Cardiac atrium fibroblast (primary cell): ENCODE measurements at places on chromosomes 1 and 21. TPM values are rescaled to one million over a fixed set of nuclear protein-coding genes. Genes with fewer than 3 reads are reported as not detected.

Gene TMEM39B
- total RNA-seq = 5.0 and 11.4 TPM in 2 replicates

Gene TEX38
- not detected in 2 replicates for total RNA-seq

Gene PLA2G2C
- total RNA-seq = not detected in 2 replicates

Gene BARHL2
- not detected in 2 replicates for total RNA-seq

Gene SH2D1B
- total RNA-seq = not detected in 2 replicates
